Epithelial cell of alveolus of lung (primary cell): ENCODE measurements at places on chromosomes 16 and 17. TPM values are rescaled to one million over a fixed set of nuclear protein-coding genes. Genes with fewer than 3 reads are reported as not detected.

Gene RPH3AL
- 0.80 and 3.0 TPM in 2 replicates for total RNA-seq

Gene EVPLL
- 0.08 TPM in 1 of 2 replicates, not detected in the other for total RNA-seq

Gene ST6GALNAC1
- total RNA-seq: 0.26 TPM in 1 of 2 replicates, not detected in the other

Gene ESRP2
- 0.52 TPM in 1 of 2 replicates, not detected in the other for total RNA-seq
